Right renal cortex interstitium (tissue), 3 donors: ENCODE measurements at places on chromosomes 4 and X.

GRCh38 chr4:144590020-144590419, 55.9 kb upstream of the HHIP start:
- DNase-seq: no peak

DNA sequence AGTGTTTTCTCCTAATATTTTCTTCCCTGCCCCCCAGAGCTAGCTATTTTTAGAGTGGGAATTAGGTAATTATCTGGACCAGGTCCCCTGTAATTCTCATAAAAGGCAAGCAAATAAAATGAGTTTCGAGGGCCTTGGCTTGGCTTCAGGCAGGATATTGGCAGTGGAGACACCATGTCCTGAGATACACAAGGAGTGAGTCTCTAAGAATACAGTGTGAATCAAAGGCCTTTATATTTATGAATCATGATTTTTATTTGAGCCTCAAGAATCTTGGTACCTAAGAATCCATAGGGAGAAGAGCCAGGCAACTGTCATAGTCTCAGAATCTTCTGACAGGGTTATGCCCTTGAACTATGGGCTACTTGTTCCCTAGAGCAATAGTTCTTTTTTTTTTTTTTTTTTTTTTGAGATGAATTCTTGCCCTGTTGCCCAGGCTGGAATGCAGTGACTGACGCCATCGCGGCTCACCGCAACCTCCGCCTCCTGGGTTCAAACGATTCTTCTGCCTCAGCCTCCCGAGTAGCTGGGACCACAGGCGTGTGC, 205.4 kb downstream of the LDB2 start:
- DNase-seq: no peak

GRCh38 chrX:129748305-129748704, 9.5 kb downstream of the XPNPEP2 start:
- no peak for DNase-seq

- no peak for DNase-seq
These were observed 17.0 kb upstream of the ARHGAP24 start for GRCh38 chr4:85457752-85458467.

DNA sequence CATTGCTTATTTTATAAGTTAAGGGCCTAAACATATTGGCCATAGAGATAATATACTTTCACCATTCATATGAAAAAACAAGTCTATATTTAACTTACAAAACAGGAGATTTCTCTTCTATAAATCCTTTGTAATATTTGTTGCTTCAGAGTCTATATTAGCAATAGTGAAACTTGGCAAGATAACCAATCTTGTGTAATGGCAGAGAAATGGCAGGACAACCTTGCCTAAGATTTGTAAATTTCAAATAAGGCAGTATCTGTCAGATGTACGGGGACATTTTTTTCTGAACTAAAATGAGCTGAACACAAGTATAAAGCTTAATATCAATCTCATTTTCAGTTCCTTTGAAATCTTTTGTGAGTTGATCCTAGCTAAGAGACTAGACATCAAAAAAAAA, 17.8 kb upstream of the CPEB2 start:
- no peak for DNase-seq

- no peak for DNase-seq
These were observed 17.0 kb downstream of the ADD1 start for GRCh38 chr4:2860391-2861348.
